GOT3 (cell line): ENCODE measurements at places on chromosomes 5 and 9.

GRCh38 chr5:76406014-76406413 lies 2.9 kb downstream of the IQGAP2 start:
- DNase-seq = no peak

DNA sequence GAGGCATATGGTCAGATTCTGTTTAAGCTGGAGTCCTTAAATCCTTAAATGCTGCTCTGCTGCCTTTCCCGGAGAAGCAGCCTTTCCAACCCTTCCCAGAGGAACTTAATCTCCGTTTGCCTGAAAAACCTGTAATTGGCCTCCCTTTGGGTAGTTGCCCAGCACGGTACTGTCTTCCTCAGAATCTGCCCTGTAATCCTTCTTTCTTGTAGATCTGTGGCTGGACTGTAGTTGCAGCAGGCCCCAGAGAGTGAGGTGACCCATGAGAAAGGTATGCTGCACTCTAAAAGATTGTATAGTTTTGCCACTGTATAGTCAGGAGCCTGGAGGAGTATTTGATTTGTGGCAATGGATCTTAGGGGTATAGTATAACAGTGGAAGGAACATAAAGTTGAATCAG lies 11.7 kb downstream of the SPIN1 start:
- no peak for DNase-seq

DNA sequence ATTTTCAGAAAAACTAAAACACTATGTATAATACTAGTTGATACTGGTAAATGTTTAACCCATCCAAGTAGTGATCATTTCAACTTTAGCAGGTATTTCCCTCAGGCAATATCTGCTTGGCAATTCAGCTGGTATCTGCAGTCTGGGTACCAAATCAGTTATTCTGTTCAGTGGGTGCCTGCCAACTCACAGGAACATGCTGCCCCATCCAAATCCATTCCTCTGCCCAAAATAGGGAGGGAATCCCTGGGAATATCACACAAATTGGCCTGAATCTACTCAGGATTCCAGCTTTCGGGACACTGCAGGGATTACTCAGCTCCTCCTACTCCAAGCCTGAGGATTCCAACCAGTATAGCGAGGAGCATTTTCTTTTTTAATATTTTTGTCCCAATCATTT lies 61.7 kb upstream of the PDE4D start:
- DNase-seq = no peak

GRCh38 chr5:170353961-170354360 lies 35.2 kb downstream of the KCNMB1 start:
- DNase-seq = no peak

GRCh38 chr9:129428864-129429577 lies 191.9 kb downstream of the C9orf50 start:
- DNase-seq = no peak

DNA sequence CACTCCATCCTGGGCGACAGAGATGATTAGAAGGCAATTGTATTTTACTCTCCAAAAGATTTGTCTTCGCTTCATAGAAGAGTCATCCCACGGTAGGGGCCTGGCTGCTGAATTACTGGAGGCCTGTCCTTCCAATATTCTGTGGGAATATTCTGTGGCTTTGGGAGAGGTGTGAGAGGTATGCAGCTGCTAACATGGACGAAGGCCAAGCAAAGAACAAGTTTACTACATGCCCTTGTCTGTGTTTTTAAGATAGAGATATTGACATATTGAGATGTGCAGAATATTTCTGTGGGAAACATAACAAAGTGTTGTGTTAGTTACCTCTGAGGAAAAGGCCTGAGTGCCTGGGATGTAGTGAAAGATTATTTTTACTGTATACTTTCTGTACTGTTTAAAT lies 71.8 kb upstream of the SMIM15 start:
- no peak for DNase-seq

DNA sequence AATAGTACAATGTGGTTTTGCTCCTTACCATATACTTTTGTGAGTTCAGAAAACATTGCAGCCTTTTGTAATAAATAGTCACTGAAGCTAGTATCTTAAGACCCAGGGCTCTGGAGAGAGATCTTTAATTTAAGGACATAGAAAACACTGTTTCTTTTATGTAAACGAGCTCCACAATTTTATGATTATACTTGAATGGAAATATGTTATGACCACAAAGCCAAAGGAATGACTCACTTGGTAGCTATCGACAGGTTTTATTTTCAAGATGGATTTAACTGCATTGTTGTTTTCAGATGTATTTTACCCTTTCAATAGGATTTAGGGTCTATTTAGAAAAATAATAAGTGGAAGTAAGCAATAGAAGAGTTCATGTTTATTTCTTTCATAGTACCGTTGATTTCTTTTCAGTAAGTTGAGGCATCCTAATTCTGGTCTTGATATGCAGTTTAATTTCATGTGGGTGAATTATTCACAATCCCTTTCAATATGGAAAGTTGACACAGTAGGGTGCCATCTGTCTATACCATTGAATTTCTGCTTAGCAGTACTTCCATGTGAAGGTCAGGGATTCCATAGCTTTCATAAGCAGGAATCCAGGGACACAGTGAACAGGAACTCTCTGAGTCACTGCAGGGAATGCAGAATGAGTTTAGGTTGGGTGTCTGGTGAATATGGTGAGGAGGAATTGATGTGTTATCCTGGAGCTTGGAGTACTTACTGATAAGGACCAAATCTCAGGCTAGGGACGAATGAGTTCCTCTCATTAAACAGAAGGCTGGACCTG lies 157.6 kb downstream of the CD180 start:
- DNase-seq = no peak
